ENCODE measurements at places on chromosomes 6 and 20.

DNA sequence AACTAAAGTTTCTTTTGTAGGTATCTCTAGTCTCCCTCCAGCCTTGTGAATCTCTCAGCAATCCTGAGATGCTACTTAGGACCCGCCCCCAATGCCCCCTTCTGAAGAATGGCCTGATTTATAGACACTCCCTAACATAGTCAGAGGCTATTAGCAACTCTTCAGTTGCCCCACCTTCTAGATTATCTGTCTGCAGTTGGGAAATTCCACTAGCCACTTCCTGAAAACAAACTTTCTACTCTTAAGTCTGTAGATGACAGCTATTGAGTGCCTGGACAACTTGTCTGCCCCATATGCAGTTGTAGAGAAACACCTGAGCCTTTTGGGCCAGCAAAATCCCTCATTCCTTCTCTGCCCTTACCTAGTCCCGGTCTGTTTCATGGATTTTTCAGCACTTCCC lies 188.2 kb upstream of the PREP start:
- DNase-seq: no peak

DNA sequence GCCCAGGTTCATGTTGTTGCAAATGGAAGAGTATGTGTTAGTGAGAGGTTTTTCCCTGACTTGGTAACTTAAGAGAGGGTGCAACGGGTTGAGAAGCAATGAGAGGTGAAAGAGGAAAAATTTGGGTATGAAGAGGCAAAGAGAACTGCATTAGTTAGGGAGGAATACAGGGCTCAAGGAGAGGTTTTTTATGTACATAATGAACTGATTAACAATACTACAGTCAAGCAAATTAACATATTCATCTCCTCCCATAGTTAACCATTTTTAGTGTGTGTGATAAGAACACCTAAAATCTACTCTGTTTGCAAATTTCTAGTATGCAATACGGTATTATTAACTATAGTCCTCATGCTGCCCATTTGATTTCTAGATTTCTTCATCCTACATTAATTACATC lies 79.5 kb upstream of the HTR1E start:
- DNase-seq: no peak

- DNase-seq: no peak
Observed at GRCh38 chr6:33824461-33825154, 20.8 kb upstream of the MLN start.

- DNase-seq: no peak
Observed at GRCh38 chr6:7546896-7547295, 5.4 kb downstream of the DSP start.

DNA sequence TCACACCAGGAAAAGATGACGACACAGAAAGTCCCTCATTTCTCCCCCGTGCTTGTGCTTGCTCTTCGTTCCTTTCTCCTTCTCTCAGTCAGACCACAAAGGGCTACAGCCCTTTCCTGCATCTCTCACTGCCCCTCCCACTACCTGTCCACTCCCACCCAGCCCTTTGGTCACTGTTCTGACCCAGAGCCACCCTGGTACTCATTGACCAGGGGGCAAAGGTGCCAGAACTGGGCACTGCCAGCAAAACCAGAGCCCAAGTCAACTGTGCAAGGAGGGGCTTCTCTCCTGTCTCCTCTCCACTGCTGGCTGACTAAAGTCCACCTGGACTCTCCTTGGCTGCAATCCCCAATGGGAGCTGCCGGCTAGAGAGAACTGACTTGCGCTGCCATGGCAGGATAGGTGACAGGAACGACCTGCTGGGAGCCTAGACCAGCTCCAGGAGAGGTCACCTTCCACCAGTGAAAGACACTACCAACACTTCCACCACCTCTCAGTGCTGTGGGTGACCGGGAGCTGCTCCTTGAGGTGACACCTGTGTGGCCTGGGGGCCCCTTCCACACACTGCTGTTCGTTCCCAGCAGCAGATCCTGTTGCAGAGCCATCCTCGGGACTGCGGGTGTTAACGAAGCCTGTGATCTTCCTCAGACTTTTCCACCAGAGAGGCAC lies 32.8 kb downstream of the KCNK17 start:
- no peak for DNase-seq

- no peak for DNase-seq
Observed at GRCh38 chr20:33859157-33859695, 48.1 kb downstream of the CHMP4B start.

GRCh38 chr6:163771180-163771579 lies 356.7 kb downstream of the QKI start:
- no peak for DNase-seq

DNA sequence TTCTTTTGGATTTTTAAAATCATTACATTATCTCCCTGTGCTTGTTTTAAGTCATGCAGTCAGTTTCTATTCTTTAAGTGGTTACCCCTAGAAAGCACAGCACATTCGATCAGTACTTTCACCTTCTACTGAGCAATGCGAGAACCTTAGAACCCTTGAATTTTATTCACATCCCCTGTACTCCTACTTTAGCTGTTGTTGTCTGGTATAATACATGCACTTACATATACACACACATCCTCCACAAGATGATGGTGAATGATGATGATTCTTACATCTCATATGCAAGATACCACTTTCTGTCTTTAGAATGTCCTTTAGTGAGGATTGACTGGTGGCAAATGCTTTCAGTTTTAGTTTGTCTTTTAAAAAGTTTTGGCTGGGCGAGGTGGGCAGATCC lies 5.7 kb downstream of the CDC40 start:
- no peak for DNase-seq

GRCh38 chr20:23235173-23236027 lies 115.2 kb upstream of the NXT1 start:
- no peak for DNase-seq

- DNase-seq: no peak
Observed at GRCh38 chr20:6339176-6339575, 216.3 kb upstream of the FERMT1 start.

DNA sequence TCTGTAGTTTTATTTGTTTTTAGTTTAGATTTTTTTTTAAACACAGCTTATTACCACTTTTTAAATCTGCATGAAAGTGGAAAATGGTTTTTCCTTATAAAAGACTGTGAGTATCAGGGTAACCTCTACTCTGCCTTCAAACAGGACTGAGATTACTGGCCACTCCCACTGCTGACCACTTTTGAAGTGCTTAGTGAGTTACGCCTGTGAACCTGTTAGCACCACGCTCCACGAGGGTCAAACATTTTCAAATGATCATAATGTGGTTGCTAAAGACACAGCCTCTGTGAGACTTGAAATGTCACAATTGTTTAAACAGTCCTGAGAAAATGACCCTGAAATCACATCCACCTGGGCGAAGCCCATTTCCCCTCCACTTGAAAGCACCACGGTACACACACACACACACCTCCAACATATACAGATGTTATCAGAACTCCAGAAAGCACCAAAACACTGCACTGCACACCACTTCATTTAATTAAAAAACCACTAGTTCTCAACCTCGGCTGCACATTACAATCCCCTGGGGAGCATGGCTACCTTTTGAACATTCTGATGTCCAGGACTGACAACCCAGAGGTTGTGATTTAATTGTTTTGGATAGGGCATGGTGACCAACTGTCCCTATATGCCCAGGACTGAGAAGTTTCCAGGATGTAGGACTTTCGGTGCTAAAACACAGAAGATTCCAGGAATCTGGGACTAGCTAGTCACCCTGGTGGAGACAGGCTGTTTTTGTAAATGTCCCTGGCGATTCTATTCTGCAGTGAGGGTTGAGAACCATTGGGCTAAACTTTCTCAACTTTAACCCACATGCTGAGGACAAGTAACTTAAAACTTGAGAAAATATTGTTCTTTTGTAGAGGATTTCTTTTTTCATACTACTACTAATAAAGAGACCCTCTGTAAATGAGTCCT lies 176.4 kb upstream of the MYLIP start:
- no peak for DNase-seq

DNA sequence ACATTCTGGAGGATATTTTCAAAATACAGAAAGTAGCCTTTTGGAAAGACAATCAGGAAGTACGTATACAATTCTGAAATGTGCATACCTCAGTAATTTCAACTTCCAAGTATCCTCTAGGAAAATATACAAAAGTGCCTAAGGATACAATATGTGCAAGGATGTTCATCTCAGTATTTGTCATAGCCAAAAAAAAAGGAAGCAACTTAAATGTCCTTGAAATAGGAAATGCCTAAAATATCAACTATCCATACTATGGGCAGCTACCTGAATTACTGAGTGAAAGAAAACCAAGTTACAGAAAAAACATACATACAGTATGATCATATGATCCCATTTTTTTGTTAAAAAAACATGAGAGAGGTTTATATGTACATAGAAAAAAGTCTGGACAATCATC lies 1.5 kb downstream of the PPIL1 start:
- no peak for DNase-seq

GRCh38 chr6:71619836-71620235 lies 266.5 kb upstream of the RIMS1 start:
- DNase-seq: no peak

DNA sequence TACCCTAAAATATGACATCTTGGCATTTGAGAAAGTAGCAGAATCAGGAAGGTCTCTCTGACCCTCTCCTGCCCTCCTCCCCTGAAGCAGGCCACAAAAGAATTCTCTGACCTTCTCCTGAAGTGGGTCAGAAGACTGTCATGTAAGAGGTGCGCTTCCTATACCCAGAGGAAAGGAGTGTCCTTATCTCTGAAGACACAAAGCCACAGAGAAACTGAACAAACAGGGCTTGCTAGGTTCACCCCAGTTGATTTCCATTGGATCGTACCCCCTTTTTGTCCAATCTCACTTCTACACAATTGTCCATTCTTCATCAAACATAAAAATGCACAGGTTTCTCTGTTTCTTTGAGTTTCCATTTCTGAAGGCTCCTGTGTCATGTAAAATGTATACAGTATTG lies 272.0 kb upstream of the SOX4 start:
- no peak for DNase-seq

DNA sequence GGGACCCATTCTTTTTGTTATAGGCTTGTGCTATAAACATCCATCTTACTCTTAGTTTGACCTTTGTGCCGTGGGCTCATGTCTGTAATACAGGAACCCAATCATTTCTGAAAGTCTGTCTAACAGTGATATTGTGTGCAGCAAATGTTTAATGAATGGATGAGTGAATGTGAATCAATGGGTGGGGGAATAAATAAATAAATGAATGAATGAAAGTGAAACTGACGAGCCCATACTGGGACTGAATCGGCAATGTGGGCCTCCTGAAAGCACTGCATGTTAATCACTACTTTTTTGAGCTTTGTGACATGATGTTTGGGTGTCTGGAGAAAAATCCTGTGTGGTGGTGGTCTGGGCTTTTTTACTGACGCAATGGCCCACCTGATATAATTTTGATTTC lies 175.0 kb downstream of the GMPR start:
- DNase-seq: no peak

All from activated naive CD4-positive, alpha-beta T cell (primary cell).